ENCODE measurements at places on chromosomes 12 and 14.

- no peak for DNase-seq
These were observed 10.6 kb upstream of the TBPL2 start for GRCh38 chr14:55450987-55451386.

DNA sequence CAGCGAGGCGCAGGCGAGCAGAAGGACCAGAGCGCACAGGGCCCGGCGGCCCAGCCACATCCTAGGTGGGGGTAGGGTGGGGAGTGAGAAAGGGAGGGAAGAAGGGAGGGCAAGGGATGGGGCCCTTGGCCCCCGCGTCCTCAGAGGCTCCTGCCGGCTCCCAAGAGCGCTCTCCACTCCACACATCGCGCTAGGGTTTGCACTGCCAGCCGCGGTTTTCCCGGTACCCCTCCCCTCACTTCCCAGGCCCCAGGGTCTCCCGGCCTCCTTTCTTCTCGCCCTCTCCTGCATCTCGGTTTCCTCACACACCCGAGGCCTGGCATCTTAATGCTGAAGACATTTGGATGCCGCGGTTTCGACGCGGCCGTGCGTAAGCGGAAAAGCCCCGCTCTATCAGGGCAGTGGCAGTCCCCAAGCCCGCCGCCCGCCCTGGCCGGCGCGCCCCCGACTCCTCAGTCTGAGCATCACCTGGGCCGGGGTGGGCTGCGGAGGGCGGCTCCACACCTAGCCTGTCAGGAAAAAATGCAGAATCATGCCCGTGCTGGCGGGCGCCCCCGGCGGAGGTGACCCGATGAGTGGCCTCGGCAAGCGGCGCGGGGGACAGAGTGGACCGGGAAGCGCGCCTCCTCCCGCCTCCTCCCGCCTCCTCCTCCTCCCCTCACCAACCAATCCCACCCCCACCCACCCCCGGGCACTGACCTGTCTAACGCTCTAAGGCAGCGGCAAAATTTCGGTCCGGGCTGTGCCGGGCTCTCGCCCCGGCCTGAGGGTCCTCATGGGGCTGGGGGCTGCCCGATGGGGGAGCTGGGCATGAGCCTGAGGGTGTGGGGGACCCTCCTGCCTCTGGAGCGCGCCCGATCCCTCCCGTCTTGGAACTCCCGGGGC is 686 bp downstream of the B4GALNT1 start:
- no peak for DNase-seq

DNA sequence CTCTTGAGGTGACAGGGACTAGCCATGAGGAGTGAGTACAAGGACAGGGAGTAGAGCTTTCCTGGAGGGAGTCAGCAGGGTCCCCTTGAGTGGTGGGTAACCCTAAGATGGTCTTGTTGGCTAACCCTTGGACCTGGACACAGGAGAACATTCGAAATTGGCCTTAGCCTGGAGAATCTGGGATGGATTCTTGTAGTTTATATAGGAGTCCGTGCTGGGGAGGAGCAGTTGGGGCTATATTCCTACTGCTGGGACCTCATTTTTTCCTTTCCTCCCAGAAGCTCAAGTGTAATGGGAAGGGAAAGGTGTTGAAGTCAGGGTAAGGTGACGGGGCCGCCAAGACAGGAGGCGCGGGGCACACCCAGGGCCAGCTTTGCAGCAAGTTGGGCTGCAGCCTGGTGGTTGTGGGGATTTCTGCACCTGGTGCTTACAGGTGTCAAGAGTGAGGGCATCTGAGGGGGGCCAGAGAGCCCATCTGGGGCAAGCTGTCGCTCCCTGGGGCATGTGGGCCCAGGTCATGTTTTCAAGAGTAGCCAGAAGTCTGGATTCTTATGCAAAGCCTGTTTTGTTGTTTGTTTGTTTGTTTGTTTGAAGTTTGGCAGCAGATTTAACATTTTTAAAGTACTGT is 5.1 kb downstream of the BCL7A start:
- no peak for DNase-seq

DNA sequence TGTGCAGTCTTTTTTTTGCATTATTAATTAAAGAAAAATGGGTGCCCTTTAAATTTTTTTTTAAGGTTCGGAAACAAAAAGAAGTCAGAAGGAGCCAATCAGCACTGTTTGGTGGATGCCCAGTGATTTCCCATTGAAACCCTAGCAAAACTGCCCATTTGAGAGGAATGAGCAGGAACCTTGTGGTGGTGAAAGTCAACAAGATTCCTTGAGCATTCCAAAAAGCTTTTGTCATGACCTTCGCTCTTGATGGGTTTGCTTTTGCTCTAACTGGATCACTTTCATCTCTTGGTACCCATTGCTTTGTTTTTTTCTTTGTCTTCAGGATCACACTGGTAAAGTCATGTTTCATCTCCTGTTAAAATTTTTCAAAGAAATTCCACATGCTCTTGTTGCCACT is 54.1 kb downstream of the ADIPOR2 start:
- DNase-seq = no peak

GRCh38 chr14:101961011-101961721 is 3.2 kb upstream of the DYNC1H1 start:
- DNase-seq = peak; percentile 61

- no peak for DNase-seq
These were observed 11.2 kb downstream of the CD9 start for GRCh38 chr12:6211421-6211869.

- DNase-seq = peak; percentile 84
These were observed at the start of gene RASAL1 for GRCh38 chr12:113135178-113136127. Gene RASAL1 (minus strand): TSS chr12:113135761. CDS start chr12:113135462, 299 bp downstream.

- DNase-seq = no peak
These were observed 330.8 kb downstream of the IPO8 start for GRCh38 chr12:30364822-30365221.

DNA sequence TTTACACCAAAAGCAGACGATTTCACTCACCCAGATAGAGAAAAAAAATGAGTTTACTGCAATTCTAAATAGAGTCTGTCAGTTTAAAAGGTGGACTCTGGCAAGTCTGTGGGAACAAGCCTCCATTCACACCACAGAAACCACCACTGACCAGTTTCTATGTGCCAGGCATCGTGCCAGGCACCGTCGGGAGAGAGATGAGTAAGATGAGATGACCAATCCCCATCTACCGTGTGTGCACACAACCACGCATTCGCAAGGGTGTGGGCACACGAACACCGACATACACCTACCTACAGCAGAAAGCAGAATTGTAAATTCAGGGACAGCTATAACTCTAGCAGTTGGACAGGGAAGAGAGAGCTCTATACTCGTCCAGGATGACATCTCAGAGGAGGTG is 58.3 kb downstream of the PRIMA1 start:
- DNase-seq = no peak

- DNase-seq = peak; percentile 14
These were observed 3.3 kb upstream of the SLC4A8 start for GRCh38 chr12:51421266-51421884.

- no peak for DNase-seq
These were observed 41.5 kb downstream of the ANO6 start for GRCh38 chr12:45257185-45257930.

GRCh38 chr12:122951979-122952892 is 14.0 kb downstream of the ABCB9 start:
- DNase-seq = peak; percentile 55

- DNase-seq = no peak
These were observed 13.8 kb downstream of the CCDC177 start for GRCh38 chr14:69560826-69561225.

- no peak for DNase-seq
These were observed at the start of gene FERMT2 for GRCh38 chr14:52950898-52951680. Gene FERMT2 (minus strand): TSS chr14:52951050. CDS start chr14:52950568, 482 bp downstream.

DNA sequence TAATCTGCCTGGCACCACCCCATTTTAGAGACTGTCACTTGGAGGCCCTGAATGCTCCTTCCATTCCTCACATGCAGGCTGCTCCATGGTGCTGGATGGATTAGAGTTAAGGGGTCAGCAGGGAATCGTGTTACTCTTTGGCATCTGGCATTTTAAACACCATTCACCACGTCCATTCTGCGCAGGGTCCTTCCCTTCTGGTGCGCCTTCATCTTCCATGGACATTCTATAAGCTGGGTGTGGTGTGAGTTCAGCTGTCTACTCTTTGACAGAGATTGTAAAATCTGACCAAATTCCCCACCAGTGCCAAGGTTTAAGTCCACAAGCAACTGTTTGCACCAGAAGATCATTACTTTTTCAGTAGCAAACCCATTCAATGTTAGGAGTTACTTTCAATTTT is 47.8 kb downstream of the GIT2 start:
- no peak for DNase-seq

All from stimulated activated CD4-positive, alpha-beta T cell treated with anti-CD3 and anti-CD28 coated beads, Interleukin-1b, Interleukin-23, amount 100 ng/mL, for 24 hours (primary cell).